Large intestine (tissue), 12 donors: ENCODE measurements at places on chromosomes 2 and 18.
A peak's percentile ranks its signal among the peaks of the same experiment; 100 is the strongest.

- peak; percentile 75 for DNase-seq
These were observed 180.8 kb downstream of the PPP1R1C start for GRCh38 chr2:182166406-182166805.

GRCh38 chr2:109352898-109353689, 224.1 kb downstream of the SH3RF3 start:
- DNase-seq = no peak

DNA sequence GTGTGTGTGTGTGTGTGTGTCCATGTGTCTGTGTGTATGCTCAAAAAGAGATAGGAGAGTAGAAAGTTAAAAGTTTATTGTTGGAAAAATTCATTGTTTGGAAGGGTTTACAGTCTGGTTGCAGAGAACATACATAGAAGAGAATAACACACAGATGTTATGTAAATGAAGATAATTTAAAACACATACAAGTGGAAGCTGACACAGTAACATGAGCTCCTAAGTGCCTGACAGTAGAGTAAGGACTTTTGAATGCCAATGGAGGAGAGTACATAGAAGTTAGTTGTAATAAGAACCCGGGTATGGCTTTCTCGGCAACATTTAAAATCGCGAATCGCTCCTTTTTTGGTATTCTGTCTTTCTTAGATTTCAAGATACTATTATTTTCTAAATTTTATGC, 137.0 kb upstream of the FANCL start:
- no peak for DNase-seq

DNA sequence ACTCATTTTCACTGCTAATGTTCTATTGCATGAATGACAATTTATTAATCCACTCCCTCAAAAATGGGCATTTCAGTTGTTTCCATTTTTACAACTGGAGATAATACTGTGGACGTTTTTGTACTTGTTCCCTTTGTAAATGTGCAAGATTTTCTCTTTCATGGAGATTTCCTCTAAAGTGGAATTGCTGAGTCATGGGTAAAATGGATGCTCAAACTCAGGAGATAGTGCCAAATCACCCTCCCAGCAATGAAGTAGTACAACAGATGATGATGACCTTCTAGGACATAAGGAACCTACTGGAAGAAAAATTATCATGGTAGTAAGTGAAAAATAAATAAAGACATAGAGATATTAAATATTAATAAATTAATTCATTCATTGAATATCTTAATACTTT, 460.8 kb upstream of the CHST9 start:
- DNase-seq = no peak
